Dorsolateral prefrontal cortex (tissue), 122 donors: ENCODE measurements at places on chromosomes 5 and 9. TPM values are rescaled to one million over a fixed set of nuclear protein-coding genes. Genes with fewer than 3 reads are reported as not detected.

Gene SVEP1
- total RNA-seq, result 11.7 TPM

Gene CDH6
- 19.3 TPM for total RNA-seq

Gene SPINK5
- not detected for total RNA-seq

Gene TSSK1B
- total RNA-seq, result not detected

Gene RORB
- total RNA-seq, result 43.4 TPM

Gene ZFAND5
- 296 TPM for total RNA-seq
